NCI-H2171 (cell line): ENCODE measurements at places on chromosomes 3 and 15.

- no peak for DNase-seq
These were observed 348.5 kb downstream of the ERC2 start for GRCh38 chr3:56119575-56120349.

GRCh38 chr15:48385031-48385830, 54.0 kb downstream of the DUT start:
- no peak for DNase-seq

GRCh38 chr3:137039570-137039969, 81.8 kb downstream of the IL20RB start:
- no peak for DNase-seq

GRCh38 chr15:48317221-48317620, 14.0 kb upstream of the DUT start:
- no peak for DNase-seq

DNA sequence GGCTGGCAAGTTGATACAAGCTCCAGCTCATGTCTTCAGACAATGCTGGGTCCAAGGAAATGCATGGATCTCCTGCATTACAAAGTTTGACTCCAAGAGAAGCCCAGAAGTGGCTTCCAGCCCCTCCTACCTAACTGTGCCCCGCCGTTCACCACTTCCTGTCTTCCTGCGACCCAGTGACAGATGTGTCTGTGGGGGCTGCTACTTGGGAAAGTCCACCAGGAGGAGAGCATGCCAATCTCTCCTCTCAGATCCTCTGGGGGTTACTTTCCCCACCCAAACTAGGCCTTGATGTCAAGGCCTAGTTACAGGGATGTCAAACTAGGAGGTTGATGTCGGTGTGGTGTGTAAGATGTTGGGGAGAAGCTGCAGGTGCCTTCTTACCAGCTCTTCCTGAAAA, 133.6 kb upstream of the RASGRP1 start:
- no peak for DNase-seq

DNA sequence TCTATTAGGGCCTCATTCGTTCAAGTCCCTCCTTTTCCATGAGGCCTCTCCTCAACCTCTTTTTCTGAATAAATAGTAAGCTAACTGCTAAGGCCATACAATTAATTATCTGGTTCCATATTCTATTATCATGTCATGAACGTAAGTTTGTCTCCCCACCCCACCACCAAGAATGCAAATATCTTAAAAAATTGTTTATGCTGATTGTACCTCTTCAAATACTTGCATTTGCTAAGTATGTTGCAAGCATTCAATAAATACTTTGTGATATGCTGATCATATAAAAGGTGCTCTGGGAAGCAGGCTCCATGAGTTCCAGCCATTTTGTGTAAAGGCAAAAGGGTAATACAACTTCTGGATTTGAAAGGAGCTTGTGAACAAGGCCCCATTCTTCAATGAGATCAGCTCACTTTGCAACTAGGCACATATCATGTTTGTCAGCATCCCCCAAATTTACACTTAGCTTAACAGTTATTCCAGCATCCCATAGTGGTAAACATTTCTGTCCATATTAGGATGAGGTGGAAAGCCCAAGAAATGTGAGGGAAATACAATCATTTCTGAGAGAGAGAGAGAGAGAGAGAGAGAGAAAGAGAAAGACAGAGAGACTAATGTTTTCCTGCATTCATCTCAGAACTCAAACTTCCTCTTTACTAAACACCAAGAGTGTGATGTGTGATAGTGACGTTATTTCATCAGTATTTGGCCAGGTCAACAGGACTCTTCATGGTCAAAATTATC, 33.2 kb downstream of the SLC12A8 start:
- DNase-seq, result no peak

DNA sequence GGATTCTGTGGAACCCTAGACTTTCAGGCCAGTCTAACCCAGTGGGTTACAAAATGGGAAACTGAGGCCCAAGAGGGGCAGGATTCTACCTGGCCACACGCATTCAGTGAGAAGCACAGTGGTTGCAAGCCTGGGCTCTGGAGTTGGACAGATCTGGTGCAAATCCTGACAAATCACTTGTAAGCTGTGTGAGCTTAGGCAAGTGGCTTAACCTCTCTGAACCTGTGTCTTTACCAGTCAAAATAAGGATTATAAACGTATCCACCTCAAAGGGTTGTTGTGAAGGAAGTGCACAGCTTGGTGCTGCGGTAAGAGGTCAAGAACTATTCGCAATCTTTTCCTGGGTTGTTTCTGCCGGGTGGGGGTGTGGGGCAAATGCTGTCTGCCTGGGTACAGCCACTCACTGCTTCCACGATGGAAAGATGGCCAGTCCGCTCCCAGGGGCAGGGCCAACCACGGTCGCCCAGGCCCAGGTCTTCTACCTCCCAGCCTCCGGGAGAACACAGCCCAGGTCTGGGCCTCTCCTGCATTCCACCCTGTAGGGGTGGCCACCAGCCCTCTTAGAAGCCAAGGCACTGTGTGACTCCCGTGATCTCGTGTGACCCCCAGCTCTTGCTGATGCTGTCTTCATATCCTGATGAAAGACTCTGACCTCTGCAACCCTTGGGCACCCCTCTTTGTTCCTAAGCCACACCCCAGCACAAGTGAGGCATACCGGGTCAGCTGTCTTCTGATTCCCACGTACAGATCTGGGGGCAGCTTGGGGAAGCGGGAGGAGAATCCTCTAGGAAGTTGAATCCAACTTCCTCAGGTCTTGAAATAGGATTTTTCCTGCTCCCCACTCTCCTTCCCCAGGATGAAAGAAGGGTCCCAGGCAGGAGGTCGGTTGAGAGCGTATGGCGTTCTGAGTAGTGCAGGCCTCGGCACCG, 1.5 kb downstream of the CHRNA3 start:
- no peak for DNase-seq

DNA sequence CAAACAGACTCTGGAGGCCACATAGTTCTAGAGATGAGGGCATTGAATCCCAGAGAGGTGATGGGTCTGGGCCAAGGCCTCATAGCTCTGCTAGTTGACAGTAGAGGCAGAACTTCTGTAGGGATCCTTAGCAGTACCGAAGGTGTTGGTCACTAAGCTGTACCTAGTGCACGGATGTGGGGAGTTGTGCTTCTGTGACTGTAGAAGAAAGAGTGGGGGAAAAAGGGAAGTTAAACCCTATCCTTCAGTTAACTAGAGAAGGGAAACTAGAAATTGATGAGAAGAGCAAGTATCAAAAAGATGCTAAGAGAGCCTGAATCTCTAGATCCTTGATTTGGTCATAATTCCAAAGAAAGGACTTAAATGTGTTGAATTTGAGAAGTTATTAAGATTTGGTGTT, 186.7 kb downstream of the NFKBIZ start:
- no peak for DNase-seq

GRCh38 chr15:31302778-31303725, 23.6 kb upstream of the KLF13 start:
- DNase-seq, result no peak

DNA sequence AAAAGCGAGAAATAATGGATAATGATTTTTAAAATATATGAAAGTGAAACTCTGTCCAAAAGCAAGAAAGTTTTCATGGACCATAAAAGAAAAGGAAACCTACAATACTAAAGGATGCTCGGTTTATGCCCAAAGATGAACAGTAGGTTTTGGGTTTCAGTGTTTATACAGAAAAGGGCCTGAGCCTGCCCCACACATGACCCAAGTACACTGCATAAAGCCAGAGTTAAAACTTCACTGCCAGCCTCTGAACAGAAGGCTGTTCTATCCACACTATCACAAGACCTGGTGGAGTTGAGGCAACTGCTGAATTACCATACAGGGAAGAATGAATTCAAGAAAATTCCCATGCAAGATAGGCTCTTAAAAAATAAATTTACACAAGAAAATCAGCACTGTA, 165.2 kb downstream of the MECOM start:
- DNase-seq, result no peak
